ENCODE measurements at places on chromosomes 6 and 20.

DNA sequence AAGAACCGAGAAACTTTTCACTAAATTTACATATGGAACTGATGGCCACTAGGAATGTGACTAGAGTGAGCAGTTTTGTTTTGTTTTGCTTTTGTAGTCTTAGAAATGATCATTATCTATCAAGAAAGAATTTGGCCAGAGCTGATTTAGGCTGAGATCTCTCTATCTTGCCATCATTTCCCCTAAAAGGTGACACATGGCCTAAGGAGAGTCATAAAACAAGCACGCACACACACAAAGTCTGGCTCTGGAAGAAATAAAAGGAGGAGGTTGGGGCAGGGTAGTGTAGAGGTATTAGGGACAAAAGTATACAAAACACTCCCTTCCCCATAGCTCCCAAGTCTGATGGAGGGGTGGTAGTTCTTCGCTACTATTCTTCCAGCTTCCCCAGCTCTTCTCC is 56.4 kb downstream of the RIPOR2 start:
- DNase-seq = no peak

DNA sequence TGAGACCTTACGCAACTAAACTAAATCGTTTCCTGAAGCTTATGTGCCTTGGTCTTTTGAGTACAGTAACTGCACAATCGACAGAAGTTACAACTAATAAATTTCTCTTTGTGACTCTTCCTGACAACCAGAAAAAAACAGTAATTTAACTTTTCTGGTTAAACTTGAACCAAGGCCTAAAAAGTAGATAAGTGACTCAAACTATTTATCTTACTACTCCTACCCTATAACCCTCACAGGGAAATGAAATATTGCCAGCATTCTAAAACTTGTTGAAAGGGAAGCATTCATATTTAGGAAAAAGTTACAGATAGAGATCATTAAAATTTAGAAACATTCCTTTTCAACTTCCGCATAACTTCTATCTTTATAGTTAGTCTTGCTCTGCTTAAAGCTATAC is 1034.4 kb downstream of the EYS start:
- DNase-seq = no peak

- DNase-seq = no peak
These were observed 85.3 kb upstream of the PDE10A start for GRCh38 chr6:165748390-165748789.

DNA sequence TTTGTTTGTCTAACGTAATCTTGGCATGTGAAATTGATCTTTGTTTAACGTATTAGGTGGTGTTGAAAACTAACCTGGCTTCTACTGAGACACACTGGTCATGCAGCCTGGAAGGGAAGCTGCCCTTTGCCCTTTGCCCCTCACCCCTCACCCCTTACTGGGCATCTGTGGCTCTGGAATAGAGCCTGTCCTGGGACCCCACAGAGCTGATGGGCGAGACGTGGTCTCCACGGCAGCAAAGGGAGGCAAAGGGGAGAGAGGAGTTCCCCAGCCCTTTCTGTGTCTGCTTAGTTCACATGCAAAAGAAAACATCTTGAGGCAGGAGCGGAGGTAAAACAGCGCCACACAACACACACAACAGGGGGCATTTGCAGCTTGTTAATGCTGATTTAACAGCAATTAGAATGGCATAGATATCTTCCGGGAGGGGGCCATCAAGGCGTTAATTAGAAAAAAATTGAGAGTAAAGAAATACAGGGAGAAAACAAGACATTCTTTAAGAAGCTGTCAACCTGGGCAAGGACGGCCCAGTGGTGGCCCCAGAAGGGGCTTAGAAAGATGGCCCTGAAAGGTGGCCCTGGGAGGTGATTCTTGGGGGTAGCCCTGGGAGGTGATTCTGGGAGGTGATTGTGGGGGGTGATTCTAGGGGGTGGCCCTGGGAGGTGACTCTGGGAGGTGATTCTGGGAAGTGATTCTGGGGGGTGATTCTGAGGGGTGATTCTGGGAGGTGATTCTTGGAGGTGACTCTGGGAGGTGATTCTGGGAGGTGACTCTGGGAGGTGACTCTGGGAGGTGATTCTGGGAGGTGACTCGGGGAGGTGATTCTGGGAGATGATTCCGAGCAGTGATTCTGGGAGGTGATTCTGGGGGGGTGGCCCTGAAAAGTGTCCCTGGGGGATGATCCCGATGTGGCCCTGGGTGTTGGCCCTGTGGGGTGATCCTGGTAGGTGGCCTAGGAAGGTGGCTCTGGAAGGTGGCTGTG is 44.5 kb upstream of the DACT2 start:
- no peak for DNase-seq

- DNase-seq = no peak
These were observed 2.5 kb upstream of the RAET1G start for GRCh38 chr6:149925253-149925973.

- peak; percentile 45 for DNase-seq
These were observed 17.8 kb upstream of the HSF2 start for GRCh38 chr6:122381494-122382265.

DNA sequence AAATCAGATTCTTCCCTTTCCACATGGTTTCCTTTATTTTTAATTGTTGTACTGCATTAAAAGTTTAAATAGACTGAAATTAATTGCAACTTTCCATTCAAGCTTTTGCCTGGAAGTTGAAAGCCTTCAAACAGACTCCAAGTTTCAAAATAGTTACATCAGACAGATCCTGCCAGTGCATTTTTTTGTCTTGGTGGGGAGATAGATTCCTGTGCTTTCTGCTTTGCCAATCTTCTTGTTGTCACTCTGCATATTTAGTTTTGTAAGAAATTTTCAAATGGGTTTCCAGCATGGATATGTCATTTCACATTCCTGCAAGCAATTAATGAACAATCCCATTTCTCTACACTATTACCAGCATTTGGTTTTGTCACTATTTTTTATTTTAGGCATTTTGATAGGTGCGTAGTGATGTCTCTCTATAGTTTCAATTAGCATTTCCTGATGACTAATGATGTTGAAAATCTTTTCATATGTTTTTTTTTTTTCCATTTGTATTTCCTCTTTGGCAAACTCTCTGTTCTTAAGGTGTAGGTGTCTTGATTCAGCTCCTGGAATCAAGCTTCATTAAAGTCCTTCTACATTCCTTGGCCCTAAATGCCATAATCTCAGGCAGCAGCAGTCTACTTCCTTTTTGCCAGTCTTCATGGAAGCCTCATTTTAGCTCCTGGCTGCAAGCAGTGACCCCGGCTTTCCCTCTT is 40.5 kb downstream of the SCP2D1 start:
- no peak for DNase-seq

DNA sequence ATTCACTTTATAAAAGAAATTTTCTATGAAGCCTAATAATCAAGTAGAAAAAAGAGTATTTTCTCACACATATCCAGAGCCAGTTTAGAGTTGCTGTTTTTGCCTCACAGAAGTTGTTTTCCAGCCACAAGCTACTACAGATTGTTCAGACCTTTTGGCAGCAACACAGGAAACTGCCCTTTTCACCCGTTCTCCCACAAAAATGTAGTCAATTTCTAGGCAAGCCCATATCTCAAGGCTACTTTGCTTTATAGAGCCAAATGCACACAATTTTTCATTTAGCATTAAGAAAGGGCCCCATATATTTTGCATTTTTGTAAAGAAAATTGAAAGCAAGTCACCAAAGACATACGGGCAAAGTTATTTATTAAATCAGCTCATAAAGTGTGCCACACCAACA is 49.5 kb downstream of the EPB41L2 start:
- no peak for DNase-seq
